ENCODE measurements at places on chromosomes 2 and 18.

DNA sequence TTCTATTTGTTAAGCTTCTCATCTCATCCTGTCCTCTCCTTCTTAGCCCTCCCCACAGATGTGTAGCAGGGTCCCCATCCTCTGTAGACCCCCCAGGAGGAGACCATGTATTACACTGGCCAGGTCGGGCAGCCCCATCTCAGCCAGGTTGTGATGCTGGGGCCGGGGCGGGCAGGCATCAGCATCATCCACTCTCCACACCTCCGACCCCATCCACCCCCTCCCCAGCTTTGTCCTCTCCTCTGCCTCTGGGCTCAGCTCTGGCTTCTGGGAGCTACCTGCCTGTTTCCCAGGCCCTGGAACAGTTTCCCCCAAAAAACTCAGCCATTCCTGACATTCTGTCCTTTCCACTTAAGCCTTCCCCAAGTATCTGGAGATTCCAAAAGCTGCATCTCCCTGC lies 49.2 kb downstream of the GBX2 start:
- no peak for DNase-seq

GRCh38 chr2:16280081-16280480 lies 339.7 kb downstream of the MYCN start:
- DNase-seq, result no peak

- DNase-seq, result no peak
These were observed 27.2 kb downstream of the ATP8B1 start for GRCh38 chr18:57775937-57776336.

DNA sequence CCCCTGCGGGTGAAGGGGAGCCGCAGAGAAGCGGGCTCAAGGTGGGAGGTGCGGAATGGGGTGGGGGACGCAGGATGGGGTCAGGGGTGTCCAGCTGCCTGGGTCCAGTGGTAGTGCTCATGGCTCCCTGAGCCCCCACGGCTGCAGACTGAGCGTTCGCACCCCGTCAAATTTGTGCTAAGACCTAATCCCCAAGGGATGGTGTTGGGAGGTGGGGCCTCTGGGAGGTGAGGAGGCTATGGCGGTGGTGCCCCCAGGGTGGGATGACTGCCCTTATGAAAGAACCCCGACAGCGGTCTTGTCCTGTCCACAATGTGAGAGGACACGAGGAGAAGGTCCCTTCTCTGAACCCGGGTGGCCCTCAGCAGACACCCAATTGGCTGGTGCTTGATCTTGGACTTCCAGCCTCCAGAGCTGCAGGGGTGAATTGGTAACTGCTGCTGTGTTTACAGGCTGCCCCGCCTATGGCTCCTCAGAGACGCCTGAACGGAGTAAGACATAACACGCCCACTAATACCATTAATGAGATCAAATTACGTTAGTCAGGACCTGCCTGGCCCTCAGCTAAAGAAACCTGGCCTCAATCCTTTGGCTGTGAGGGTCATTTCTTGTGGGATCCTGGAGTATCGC lies 42.6 kb downstream of the PXDN start:
- DNase-seq, result no peak

DNA sequence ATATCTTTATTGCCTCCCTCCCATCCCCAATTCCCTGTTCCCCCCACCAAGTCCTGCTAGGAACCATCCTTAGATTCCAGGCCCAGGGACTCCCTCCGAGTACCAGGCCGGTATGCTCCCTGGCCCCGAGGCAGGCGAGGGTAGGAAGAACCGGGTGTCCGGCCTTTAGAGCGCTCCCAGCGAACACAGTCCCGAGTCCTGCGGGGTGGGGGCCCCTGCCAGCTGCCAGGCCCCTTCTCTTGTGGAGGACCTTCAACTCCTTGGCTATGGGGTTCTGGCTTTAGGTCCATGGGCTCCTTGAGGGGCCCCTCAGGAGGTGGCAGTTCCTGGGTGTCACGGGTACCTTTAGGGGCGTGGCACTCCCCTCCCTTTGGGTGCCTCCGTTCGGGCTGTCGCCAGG lies 4.4 kb downstream of the BCS1L start:
- no peak for DNase-seq

DNA sequence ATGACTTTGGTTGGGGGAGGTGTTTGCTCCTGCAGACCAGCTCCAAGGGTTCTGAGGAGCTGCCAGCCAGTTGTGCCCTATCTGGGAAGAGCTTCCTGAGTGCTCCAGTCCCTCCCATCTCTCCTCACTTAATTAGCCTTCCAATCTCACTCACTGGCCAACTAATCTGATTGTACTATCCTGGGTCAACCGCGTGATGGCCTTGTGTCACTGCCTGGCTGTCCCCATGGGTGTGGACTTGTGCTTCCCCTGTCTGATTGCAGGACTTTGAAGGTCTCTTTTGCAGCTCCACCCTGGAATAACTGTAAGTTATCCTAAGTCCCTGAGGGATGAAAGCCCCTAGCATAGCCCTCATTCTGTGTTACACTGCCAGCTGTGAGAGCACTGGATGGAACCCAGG lies 65.0 kb downstream of the SLC4A5 start:
- no peak for DNase-seq

Data from fibroblast of pulmonary artery (primary cell).